ENCODE measurements at places on chromosomes 4 and X.

GRCh38 chrX:12894074-12895030 is 12.1 kb upstream of the TLR8 start:
- peak; percentile 21 for DNase-seq

DNA sequence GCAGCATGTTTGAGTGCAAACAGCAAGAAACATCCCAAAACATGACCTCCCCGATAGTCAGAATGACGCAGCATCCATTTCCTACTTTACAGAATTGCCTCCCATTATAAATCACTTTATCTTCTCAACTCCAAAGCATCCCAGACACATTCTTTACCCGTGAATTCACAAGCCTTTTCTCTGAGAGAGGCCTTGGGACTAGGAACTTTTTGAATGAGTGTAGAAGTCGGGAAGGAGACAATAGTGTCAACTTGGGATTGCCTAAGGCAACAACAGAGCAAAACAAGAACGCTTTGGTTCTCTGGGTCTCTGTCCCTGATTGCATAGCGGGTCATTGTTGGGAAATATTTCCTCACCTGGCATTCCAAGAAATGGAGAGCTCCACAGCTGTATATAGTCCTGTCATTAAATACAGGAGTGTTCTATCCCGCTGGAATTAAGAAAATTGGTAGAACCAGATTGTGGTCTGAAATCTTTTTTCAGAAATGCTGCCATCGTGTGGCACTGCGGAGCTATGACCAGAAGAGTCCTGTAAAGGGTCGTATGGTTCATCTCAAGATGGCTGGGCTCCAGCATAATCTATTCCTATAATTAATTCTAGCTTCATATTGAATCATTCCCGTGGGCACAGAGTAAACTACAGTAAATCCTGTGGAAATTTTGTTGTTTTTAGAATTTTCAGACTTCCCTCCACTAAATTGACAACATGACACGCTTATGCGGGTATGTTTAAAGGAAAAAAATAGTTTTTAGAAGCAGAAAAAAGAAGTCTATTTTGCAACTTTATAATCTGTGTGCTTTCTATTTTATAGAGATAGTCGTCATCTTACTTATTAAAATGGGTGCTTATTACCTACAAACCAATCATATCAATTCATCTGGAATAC is 2.0 kb upstream of the SPP1 start:
- peak; percentile 47 for DNase-seq

- DNase-seq: no peak
Measured at GRCh38 chr4:47271291-47271690, 192.2 kb downstream of the COMMD8 start.

DNA sequence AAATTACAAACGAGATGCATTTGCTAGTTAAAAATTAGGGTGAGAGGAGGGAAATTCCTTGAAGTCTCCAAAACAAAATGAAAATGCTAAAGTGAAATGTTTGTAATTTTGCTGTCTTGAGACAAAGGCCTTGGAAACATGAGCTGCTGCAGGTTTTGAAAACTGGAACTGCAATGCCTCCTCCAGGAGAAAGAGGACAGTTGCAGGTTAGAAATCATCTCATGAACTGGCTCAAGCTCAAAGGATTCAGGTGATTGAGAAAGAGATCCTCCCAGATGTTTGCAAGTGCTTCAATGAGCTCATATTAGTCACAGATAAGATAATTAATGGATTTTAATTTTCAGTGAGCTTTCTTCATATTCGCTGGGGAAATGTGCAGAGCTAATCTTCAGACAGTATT is 32.4 kb downstream of the SMPX start:
- no peak for DNase-seq

DNA sequence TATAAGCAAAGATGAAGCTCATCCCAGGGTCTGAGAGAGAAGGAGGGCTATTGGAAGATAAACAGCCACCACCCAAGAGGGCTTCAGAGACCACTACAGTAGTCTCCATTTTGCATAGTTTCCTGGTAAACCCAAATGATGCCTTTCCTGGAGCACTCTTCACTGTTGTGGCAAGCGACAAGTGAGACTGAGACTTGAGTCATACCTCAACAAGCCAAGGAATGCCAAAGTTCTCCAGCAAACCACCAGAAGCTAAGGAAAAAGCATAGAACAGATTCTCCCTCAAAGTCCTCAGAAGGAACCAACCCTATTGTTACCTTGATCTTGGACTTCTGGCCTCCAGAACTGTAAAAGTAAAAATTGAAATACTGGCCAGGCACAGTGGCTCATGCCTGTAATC is 65.9 kb downstream of the LARP7 start:
- DNase-seq: no peak

DNA sequence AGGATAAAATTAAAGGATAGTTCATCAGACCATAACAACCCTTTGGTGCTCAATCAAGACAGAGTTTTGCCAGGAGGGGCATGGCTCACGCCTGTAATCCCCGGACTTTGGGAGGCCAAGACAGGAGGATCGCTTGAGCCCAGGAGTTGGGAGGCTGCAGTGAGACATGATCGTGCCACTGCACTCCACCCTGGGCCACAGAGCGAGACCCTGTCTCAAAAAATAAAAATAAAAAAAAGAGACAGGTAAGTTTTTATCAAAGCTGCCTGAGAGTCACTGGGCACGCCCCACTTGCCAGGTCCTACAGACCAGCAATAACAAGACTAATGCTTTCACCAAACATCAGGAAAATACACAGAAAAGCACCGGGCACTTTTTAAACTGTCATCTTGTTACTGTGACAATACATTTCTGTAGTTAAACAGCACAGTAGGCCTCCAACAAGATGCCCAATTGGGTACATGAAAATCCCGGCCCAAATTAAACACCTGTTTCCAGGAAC is 765 bp downstream of the CFAP97 start:
- no peak for DNase-seq

GRCh38 chr4:140856621-140857062 is 100.5 kb upstream of the TBC1D9 start:
- DNase-seq: no peak

- no peak for DNase-seq
Measured at GRCh38 chr4:39263895-39264294, 81.6 kb downstream of the WDR19 start.

DNA sequence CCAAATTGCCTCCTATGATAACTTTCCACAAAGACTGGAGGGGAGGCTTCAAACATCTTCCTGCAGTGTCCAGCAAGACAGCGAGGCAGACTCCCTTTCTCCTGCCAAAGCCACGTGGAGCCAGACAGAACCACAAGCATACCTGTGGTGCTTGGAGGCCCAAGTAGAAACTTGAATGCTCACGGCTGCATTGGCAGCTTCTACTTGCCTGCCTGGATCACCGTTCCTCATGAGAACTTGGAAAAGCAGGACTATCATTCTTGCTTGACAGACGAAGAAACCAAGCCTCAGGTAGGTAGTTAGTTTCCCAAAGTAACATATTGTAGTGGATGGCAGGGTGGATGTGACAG is 216.3 kb upstream of the SFRP2 start:
- no peak for DNase-seq
